Stromal cell of bone marrow (primary cell): ENCODE measurements at places on chromosomes 12 and 14.
A peak's percentile ranks its signal among the peaks of the same experiment; 100 is the strongest.

- DNase-seq: peak; percentile 30
Observed at GRCh38 chr12:116916714-116917114, 6.0 kb downstream of the FBXW8 start.

GRCh38 chr12:45170456-45171042, 45.3 kb upstream of the ANO6 start:
- peak; percentile 54 for DNase-seq

GRCh38 chr14:69048456-69048855, 69.4 kb upstream of the ACTN1 start:
- no peak for DNase-seq

DNA sequence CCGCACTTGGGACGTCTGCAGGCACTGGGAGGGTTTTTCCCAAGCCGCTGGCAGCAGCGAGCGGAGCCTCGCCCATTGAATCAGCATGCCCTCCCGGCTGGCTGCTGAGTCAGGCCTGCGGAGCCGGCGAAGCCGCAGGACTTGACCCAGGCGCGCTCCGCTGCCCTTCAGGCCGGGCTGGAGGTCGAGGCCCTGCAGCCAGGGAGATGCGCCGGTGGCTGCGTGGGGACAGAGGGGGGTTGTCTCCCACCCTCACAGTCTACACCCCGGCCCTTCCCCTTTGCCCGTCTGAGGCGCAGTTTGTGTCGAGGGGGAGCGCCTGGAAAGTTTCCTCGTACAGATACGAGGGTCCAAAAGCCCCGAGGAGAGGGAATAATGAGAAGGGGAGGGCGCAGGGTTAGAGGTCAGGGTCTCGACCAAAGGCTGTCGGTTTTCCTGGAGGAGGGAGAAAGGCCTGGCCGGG, 759 bp upstream of the KLC1 start:
- peak; percentile 72 for DNase-seq

GRCh38 chr14:101907619-101908018, 56.8 kb upstream of the DYNC1H1 start:
- no peak for DNase-seq

DNA sequence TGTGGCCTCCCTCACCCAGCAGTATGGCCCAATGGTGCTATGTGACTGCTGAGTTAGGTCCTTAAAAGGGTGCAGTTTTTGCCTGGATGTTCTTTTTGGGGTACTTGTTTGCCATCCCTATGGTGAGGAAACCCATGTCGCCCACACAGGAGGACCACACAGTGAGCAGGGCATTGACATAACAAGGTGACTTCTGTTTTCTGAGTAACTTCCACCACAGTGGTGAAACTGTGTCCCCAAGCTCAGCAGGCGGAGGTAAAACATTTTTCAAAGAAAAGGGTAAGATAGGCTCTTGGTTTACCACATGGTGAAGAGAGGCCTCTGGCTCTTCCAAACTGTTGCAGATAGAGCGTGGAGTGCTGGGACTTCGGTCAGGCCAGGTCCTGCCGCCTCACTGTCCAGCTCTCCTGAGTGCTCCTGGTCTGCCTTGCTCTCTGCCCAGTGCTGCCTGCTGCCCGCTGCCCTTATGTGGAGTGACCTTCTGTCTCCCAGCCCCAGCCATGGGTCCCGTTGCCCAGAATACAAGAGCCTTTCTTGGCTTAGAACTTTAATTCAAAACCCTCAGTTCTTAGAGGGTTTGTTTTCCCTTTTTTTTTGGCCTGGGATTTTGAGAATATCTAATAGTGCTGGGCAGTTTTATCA, 54.0 kb downstream of the TRAF3 start:
- DNase-seq: no peak
